ENCODE measurements at places on chromosomes 5 and 9.

GRCh38 chr9:89022902-89023301, 31.6 kb downstream of the S1PR3 start:
- DNase-seq = no peak

- no peak for DNase-seq
These were observed 256.6 kb upstream of the IL12B start for GRCh38 chr5:159586921-159587320.

- no peak for DNase-seq
These were observed 371.9 kb downstream of the CETN3 start for GRCh38 chr5:90037646-90038045.

DNA sequence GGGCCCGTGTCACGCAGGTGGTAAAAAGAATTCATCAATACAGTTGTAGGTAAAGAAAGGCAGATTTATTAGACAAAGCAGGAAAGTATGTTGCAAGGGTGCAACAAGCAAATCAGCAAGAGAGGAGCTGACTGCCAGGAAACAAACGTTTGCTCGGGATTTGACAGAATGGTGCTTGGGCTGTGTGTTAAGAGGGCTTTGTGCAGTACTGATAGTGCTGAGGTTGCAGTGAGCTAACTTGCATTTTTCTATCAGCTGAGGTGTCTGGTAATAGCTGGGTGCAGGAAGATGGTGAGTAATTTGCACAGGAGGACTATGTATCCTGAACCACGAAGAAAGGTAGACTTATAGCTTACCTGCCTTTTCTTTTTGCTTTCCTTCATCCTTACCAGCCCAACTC, 3.9 kb upstream of the RARS1 start:
- no peak for DNase-seq

DNA sequence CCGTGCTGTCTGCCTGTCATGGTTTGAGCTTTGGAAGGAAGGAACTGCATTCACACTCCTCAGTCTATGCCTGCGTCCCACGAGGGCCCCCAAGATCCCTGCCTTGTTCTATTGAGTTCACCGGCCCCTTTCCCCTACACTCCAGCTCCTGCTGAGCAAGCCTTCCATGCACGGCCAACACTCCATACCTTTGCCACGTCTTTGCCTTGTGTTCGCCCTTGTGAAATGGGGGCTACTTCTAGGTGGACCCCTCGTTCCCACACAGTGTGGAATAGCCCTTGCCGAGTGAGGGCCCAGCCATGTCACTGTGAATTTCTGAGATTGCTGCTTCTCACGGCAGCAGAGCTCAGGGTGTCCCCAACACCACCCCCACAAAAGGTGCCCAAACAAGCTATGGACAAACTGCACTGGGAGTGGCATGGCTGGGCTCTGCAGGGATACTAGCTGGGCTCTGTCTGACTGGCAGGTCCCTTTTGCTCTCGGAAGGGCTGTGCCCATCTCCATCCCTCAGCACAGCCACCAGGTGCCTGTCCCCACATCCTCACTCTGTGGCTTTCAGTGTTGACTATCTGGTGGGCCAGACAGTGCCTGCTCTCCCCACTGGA, 67.9 kb upstream of the ADAMTS2 start:
- no peak for DNase-seq

- DNase-seq = no peak
These were observed 56.7 kb upstream of the GCNT4 start for GRCh38 chr5:75108931-75109596.

DNA sequence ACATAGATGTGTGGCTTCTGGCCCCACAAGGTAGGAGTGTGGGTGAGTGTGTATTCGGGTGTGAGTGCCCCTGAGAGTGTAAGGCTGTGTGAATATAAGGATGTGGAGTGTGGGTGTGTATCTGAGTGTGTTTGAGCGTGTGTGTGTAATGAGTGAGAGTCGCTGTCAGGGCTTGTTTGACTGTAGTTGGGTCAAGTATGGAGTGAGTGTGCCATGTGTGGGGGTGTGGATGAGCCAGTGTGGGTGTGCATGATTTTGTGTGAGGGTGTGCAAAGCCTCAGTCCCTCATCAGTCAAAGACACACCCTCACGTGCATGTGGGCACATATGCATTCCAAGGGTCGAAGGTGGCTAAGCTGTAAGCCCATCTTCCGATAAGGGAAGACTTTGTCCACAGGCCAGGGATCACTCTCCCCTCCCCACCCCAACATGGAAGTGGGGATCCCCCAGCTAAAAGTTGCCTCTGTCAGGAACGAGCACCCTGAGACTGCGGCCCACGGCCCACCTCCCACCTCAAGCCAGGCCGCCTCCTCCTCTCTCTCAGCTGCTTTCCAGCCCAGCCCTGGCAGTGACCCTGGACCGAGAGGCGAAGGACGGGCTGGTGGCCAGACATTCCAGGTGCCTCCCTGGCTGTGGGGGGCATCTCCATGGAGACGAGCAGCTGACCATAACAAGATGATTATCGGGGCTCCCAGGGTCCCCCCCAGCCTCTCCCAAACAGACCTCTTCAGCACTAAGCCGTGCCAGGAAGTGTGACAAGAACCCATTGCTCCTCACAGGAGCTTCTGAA, 12.9 kb downstream of the AQP3 start:
- no peak for DNase-seq

DNA sequence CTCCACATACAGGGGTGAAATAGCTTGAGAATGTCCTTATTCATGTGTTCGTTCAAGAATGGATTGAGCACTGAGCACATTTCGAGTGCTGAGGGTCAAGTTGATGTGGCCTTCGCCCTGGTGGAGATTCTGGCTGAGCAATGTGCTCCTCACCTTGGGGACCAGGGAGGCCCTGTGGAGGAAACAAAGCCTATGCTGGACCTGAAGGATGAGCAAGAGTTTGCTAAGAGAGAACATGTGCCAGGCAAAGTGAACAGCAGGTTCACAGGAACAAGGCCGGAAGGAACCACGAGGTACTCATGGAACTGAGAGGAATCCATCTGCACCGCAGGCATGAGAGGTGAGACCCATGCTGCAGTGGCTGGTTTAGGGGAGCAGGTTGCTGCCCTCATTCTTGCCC, 102.4 kb downstream of the PSD2 start:
- DNase-seq = no peak

GRCh38 chr5:6713274-6714225, at the start of gene TENT4A:
TENT4A (plus strand) TSS chr5:6713432; CDS start chr5:6713984, 552 bp downstream.
- DNase-seq = no peak

DNA sequence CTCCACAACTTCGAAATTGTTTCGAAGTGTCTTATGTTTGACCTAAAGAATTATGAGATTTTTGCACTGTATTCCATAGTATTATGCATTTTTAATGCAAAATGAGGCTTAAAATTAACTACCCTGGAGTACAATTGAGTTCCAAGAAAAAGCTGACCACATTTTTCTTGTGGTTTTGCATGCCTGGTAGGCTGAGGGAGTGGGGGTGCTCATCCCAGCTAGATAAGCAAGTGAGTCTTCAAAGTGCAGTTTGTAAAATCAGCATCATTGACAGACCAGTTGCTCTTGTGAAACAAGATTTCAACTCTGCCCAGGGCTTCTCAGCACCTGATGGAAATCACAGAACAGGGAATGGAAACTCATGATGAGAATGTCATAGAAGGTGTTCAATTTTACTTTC, 17.0 kb upstream of the NDUFS4 start:
- DNase-seq = no peak

All from Panc1 (cell line).